ENCODE measurements at places on chromosomes 11 and 22.

- no peak for DNase-seq
These were observed 71.0 kb downstream of the CYP2R1 start for GRCh38 chr11:14821031-14821430.

DNA sequence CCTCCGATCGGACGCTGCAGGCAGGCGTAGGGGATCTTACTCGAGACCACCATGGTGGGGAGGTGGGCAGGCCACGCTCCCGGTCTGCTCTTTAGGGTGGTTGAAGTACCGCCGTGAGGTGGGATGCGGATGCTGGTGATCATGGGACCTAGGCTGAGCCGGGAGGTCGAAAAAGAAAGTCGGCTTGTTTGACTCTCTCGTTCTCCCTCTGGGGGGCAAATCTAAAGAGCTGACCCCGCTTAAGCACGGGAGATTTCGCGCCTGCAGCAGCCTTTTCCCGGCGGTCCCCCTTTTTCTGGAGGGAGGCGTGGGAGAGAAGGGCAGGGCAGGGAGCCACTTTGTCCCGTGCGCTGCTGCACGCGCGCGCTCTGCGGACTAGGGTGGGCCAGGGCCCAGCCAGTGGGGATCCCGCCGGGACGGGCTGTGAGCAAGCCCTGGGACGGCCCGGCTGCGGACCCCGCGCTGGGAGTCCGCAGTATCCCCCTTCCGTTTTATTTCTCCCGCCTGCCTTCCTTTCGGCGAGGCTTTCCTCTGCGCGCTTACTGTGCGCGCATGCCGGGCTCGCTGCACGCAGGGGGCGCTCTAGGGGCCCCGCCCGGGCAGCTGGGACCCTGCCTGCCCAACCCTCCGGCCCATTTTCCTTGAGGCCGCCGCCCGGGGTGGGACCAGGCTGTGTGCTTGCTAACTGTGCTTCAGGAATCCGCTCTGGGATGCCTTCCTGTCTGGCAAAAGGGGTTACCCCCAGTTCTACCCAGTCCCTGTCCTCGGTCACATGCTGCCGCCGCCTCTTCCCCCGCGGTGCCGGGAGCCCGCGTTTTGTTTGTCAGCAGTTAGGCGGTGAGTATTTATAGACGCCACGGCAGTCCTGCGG is 81.0 kb downstream of the PRR5L start:
- DNase-seq, result peak; percentile 75

- no peak for DNase-seq
These were observed 296.6 kb downstream of the LUZP2 start for GRCh38 chr11:24793479-24793878.

- no peak for DNase-seq
These were observed 8.0 kb downstream of the CSTPP1 start for GRCh38 chr11:46944356-46945075.

DNA sequence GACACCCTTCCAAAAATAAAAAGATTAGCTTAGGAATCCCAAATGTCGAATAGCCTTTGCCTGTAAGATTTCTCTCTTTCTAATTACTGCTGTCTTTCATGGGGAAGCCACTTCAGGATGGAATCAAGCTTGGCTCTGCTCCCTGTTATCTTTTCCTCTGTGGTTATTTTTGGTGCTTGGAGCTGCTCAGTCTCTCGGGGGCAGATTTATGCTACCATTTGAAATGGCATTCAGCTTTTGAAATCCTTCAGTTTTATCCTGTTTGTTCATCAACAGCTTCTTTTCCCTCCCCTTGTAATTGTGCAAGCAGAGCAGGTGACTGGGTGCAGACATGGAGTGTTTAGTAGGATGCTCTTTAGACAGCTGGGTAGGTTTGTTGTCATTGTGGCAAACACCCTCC is 111.0 kb downstream of the DBX1 start:
- DNase-seq, result no peak

GRCh38 chr11:126978911-126979310 is 21.7 kb downstream of the KIRREL3 start:
- DNase-seq, result no peak

DNA sequence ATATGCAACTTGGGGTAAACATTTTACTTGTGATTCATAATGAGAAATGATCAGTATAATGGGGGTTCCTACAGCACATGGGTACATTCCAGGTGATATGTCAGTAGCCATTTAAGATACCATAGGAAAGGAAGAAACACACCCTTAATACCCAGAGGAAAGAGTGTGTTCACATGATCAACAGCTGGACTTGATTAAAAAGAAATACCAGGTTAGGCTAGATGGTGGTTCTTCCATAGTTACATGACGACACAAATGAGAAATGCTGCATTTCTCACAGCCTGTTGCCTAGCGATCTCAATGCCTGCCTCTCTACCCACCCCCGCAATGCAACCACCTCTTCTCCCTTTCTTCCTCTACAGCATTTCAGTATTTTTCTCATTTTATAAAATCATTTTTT is 96.8 kb downstream of the TTC28 start:
- DNase-seq, result no peak

- DNase-seq, result no peak
These were observed 21.4 kb downstream of the ADM start for GRCh38 chr11:10326012-10326964.

DNA sequence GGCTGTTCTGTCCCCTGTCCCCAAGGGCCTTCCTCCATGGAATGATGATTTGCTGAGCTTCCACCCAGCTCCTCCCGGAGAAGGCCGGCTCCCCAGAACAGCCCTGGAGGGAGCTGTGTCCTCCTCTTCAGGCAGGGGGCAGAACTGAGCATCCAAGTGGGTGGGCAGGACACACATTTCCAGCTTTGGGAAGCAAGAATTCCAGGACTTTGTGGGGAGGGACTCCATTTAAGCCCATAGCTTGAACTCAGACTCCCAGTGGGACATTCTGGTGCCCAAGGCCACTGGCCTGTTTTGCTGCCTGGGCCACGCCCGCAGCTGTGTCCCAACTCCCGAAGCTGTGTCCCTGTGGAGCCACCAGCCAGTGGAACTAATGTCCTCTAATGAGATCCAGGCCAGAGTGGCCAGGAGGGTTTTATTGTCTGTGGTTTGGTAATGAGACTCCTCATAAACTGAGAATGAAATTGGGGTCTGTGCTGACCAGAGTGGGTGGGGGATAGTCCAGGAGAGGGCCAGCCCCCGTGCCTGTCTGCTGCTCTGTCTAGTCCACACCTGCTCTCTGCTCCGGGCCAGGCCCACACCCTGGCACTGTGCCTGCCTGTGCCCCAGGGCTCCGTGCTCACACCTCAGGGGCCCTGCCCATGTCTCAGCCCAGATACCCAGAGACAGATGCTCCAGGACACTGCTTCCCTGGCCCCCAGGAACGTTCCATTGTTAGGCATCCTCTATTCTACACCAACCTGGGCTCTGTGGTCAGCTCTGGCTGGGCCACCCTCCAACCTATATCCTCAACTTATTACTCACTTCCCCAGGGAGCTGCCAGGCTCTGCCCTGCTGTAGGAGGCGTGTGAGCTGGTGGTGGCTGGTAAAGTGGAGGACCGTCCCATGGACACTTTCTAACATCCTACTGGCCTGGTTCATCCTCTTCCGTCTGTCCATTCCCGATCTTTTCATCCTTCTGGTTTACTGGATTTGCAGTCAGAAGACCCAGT is 7.6 kb downstream of the NECTIN1 start:
- no peak for DNase-seq

DNA sequence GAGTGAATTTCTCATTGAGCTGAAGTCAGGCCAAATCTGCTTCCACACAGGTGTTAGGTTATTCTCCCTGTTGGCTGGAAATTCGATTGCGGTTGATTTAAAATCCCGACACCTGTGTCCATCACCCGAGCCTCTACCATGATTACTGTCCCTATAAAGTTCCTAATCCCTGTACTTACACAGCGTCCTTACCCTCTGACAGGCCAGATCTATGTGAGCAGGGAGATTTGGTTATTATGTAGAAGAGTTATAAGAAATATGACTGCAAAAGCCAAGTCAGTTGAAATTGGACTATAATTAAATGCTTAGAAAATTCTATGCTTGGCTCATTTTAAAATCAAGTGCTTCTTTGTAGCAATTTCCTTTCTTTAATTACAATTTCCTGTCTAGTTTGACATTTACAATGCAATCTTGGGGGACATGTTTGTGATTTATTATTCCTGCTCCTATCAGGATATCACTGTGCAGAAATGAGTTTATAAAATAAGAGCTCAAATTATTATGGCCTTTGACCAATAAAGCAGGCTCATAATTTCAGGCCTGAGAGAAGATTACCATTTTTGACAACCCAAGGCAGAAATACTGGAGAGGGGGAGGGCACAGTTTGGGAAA is 32.5 kb upstream of the LMO1 start:
- DNase-seq, result no peak

- no peak for DNase-seq
These were observed 11.3 kb upstream of the OMP start for GRCh38 chr11:77091146-77091940.

- no peak for DNase-seq
These were observed 1635.2 kb downstream of the FAM181B start for GRCh38 chr11:81098471-81098870.

DNA sequence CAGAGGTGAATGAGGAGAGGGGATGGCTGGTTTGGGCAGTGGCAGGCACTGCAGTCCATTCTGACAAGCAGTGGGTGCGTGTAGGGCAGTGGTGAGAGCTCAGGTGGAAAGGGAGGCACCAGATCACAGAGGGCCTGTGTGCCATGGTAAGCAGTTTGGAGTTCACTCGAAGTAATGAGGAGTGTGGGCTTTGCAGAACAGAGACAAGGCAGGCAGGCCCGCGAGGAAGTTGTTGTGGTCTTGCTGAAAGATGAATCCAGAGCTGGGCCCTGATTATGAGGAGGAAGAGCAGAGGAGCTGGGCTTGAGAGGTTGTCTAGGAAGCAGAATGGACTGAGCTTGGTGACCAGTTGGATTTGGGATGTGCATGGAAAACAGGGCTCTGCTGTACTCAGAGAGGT is 1.6 kb upstream of the DNAJB13 start:
- DNase-seq, result no peak

GRCh38 chr11:36392196-36392595 is 96.1 kb downstream of the PRR5L start:
- no peak for DNase-seq

GRCh38 chr11:63489879-63490278 is 1.1 kb downstream of the PLAAT5 start:
- no peak for DNase-seq

DNA sequence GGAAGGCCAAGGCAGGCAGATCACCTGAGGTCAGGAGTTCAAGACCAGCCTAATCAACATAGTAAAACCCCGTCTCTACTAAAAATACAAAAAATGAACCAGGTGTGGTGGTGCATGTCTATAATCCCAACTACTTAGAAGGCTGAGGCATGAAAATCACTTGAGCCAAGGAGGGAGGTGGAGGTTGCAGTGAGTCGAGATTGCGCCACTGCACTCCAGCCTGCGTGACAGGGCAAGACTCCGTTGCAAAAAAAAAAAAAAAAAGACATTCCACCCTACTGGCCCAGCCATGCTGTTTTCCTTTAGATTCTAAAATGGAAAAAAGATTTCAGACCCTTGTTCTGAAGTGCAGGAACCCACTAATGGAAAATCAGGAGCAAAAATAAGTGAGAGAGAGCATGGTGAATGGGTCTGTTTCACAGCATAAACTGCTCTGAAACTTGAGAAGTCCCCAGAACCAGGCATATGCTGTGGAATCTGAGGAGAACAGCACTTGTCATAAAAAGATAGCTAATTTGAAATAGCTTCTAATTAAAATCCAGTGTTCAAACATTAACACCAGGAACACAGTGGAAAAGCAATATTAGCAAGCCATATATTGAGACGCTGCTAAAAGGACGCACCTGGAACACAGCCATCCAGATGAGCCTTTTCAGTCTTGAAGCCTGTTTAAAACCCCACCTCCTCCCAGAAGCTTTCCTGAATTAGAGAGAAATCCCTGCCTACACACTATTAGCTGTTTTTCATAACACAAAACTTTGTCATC is 66.3 kb upstream of the CHRM4 start:
- no peak for DNase-seq

- peak; percentile 34 for DNase-seq
These were observed 1085.5 kb downstream of the BRD1 start for GRCh38 chr22:48742191-48742555.

- DNase-seq, result no peak
These were observed 938 bp downstream of the SHISAL1 start for GRCh38 chr22:44311855-44312170.

Measured in type B pancreatic cell (in vitro differentiated cells).